Effector memory CD4-positive, alpha-beta T cell (primary cell): ENCODE measurements at places on chromosomes 7 and 10.

GRCh38 chr10:76641215-76641614 is 996.4 kb downstream of the KCNMA1 start:
- no peak for DNase-seq

- no peak for DNase-seq
Measured at GRCh38 chr7:7731732-7732131, 13.3 kb upstream of the RPA3 start.

DNA sequence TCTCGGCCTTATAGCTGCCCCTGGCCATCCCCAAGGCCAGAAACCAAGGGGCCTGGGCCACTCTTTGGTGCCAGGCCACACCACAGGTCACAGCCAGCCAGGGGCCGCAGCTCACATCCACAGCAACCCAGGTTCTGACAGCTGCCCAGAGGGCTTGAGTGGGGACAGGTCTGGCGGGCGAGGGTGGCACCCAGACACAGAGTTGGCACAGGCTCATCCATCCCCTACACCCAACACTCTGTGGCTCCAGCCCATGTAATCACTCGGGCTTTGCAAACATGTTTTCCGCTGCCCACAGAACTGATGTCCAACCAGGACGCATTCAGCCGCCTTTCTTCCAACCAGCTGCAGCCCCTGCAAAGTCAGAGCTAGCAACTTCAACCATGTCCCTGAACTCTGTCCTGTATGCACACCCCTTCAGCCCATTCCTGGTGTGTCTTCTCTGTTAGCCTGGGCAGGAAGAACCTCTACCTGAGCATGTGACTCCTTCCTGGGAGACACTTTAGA is 57.7 kb upstream of the PPP2R2D start:
- no peak for DNase-seq

GRCh38 chr7:151652111-151652510 is 132.4 kb upstream of the RHEB start:
- DNase-seq, result no peak

DNA sequence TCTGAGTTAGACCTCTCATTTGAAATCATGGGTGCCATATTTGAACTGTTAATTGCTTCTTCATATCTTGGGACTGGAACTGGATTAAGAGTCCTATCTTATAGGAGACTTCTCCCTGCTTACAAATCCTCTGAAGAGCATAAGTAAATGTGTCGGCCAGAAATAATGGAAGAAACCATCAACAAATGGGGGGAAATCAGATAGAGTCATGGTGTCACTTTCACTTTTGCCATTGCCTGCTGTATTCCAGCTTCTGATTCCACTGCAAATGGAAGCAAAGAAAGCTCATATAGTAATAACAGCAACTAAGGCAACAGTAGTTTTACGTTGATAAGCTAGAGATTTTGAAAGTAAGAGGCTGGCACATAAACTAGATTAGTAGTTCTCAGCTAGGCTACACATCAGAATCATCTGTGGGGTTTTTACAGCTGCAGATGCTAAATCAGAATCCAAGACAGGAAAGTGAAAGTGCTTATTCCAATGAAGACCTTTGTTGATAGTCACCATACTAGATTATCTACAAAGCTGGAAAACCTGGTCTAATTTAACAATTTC is 12.3 kb upstream of the CRPPA start:
- no peak for DNase-seq

DNA sequence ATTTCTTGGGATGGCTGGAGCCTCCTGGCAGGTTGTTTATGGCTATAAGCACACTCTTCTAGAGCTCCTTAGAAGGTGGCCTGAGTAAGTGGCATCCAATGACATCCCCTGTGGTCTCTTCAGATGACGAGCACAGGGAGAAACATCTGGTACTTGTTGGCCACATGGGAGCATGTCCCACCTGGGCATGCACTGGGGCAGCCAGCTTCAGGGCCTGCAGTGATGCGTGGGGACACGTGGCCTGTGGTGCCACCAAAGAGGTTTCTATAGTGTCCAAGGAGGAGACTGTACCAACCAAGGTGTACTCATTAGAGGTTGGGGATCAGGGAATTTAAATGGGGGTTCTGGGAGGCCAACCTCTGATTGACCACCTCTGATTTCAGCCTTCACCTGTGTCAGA is 125.5 kb downstream of the TRIL start:
- no peak for DNase-seq

DNA sequence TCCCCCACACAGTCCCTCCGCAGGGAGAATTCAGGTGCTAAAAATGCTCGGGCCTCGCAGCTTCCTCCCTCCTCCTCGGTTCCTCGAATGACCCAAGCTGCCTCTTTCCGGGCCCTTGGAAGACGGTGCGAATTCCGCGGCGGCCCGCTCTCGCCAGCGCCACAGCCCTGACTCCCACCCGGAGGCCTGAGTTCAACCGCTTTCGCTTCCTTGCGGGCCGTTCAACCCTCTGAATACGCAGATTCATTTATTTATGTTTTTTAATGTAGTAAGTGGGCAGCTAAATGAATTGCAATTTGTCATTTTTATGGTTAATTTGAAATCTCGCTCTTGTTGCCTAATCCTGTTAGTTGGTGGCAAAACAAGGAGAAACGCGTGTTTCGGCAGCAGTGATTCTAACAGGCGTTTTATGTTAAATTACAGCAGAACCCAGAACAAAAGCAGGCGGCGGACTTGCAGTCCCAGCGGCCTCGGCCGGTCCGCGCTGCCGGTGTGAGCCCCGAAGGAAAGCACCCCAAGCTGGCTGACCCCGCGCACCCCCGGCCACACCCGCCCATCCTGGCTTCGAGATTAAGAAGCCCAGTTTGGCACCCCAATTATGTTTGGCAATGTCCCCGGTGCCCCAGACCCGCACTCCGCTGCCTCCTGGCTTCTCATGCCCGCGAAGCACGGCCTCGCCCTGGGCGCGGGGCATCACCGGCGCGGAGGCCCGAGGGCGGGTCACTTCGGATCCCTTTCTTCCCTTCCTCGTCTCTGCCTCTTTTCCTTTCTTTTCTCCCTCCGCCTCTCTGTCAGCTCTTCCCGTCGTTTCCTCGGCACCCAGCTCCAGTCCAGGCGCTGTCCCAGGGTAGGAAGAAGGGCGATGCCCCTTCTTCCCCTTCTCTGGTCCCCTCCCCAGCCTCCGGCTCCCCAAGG is 75.9 kb downstream of the INSIG1 start:
- no peak for DNase-seq

DNA sequence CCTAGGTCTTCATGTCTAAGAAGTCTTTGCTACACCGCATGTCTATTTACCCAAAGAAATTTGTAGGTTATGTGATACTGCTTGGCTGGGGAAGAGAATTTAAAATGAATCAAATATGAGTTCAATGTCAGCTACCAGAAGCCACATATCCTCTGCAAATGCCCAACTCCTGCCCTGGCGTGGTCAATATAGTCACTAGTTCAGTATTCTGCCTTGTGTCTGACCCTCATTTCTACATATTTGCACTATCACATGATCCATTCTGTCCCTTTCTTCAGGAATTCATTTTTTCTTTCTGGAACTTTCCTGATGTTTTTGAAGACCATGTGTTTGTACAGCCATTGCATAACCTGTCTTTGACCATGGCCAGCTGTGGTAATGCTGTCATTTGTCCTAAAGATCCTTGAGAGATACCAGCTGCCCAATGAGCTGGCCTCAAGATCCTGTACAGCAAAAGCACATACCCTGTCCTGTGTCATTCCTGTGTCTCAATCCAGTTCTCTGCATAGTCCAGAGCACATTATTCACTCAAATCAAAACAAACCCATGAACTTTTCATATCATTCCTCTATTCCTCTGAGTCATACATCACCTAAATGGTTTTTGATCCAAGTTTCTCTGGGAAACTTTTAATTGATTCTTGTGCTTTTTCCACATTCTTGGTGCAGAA is 524.5 kb downstream of the PARD3 start:
- no peak for DNase-seq

DNA sequence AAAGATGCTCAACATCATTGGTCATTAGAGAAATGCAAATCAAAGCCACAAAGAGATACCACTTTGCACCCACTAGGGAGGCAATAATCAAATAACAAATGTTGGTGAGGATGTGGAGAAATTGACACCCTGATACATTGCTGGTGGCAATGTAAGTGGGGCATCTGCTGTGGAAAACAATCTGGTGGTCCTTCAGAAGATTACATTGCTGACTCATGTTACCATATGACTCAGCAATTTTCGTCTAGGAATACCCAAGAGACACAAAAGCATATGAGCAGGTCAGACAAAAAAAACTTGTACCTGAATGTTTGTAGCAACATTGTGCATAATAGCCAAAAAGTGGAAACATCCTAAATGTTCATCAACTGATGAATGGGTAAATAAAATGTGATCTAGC is 4.9 kb upstream of the CLDN3 start:
- DNase-seq, result no peak

DNA sequence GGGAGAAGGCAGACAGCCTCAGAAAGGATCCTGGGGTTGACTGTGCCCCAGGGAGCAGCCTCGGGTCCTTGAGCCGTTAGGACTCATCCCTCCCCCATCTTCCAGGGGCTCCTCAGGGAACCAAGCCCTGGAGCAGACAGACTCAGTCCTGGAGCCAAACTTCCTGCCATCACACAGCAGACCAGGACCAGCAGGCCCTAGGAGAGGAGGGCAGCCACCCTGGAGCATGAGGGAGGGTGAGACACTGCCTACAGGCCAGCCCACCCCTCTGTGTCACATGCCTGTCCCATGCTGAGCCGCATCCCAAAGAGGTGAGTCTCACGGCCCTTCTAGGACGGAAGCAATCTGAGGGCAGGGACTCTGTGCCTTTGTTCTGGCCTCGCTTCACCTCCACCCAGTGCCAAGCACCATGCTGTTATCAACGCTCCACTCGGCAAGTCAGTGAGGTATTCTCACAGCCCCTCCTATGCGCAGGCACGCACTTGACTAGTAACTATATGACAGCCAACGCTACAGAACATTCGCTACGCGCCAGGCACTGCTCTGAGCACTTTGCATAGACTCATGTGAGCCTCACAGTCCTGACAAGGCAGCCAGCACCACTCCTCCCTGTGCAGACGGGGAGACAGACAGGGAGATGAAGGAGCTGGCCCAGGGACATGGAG is 19.1 kb downstream of the MAD1L1 start:
- no peak for DNase-seq

DNA sequence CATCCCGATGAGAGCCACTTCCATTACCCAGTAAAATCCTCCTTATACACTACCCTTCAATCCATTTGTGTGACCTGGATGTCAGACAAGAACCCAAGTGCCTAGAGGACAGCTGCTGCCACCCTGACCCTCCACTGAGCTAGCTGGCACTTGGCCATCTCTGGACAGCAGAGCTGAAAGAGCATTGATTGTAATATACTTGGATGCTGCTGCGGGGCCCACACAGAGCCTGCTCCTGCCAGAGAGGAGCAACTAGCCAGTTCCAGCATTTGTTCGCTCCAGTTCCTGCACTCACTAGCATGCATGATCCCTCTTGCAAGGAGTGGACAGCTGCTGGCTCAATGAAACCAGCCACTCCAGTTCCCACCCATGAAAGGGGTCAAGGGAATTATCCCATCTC is 8.4 kb upstream of the TMEM254 start:
- no peak for DNase-seq

- DNase-seq, result no peak
Measured at GRCh38 chr10:13481690-13482089, 47.1 kb downstream of the BEND7 start.

- DNase-seq, result no peak
Measured at GRCh38 chr7:39016609-39017008, 38.9 kb downstream of the POU6F2 start.

GRCh38 chr10:59905731-59906416 is 482 bp downstream of the CCDC6 start:
- no peak for DNase-seq

- no peak for DNase-seq
Measured at GRCh38 chr7:12217311-12217710, 6.2 kb downstream of the TMEM106B start.

DNA sequence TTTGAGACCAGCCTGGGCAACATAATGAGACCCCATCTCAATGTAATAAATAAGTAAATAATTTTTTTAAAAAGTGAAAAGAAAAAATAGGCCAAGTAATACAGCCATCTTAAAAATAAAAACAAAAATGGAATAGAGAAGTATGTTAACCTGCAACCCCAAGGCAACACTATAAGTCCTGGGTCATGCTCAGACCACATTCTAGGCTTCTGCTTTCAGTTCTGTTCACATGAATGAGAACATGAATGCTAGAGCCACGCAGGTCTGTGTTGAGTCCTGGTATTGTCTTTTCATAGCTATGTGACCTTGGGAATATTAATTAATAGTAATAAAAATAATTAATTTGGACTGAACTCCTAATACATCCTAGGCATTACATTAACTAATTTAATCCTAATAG is 284.0 kb downstream of the AUTS2 start:
- DNase-seq, result no peak

GRCh38 chr10:13526948-13527863 is 1.6 kb downstream of the BEND7 start:
- DNase-seq, result no peak

GRCh38 chr10:79378383-79378646 is 31.0 kb downstream of the PPIF start:
- no peak for DNase-seq

- no peak for DNase-seq
Measured at GRCh38 chr7:45295222-45295621, 137.6 kb downstream of the RAMP3 start.

DNA sequence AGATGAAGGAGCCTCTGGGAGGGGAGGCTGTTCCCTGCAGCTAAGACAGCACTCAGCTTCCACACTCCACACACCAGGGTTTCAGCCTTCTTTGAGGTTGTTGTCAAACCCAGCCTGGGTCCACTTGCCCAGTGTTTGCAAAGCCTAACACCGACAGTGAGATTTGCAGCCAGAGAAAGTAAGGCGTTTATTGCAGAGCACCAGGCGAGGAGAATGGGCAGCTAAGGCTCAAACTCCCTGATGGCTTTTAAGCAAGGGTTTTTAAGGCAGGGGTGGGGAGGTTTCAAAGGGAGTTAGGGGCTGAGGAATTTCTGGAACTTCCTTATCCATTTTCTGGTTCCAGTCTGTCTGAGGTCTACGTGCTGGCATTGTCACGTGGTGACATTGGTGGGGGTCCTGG is 4.7 kb upstream of the ZNF775 start:
- no peak for DNase-seq

DNA sequence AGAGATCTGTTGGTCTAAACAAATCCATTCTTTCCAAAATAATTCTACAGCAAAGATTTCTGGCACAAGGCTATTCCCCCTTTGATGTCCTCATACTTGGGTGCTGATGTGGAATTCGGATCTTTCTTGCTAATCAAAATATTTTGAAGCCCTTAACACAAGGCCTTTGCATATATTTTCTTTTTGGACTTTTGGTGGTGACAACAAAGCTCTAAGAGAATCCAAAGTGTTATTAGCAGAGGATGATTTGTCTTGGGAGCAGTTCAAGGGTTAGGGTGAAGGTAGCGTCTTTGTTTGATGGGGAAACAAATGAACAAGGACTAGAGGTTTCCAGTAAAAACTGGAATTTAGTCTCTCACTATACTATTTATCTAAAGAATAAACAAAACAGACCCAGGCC is 197.9 kb downstream of the CDCA7L start:
- DNase-seq, result no peak
